ENCODE measurements at places on chromosomes 2 and 18. TPM values are rescaled to one million over a fixed set of nuclear protein-coding genes. Genes with fewer than 3 reads are reported as not detected.
A peak's percentile ranks its signal among the peaks of the same experiment; 100 is the strongest.

DNA sequence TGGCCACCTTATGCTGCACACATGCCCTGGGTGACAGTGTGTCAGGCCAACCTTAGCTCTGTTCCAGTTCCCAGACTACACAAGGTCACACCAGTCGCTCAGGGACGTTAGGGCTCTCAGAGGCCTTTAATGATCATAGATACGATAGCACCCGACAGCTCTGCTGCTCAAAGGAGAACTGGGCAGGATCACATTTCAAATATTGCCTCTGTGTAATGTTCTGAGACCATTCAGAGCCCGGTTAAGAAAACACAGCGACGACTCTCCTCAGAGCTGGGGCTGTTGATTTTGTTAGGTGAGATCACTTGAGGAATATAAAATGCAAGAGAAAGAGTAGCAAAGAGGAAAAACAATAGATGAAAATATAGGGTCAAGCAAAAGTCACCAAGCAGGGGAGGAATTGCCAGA, 166.6 kb upstream of the TANK start:
- no peak for DNase-seq

- peak; percentile 40 for DNase-seq
Observed at GRCh38 chr18:35588995-35589394, 7.5 kb downstream of the GALNT1 start.

DNA sequence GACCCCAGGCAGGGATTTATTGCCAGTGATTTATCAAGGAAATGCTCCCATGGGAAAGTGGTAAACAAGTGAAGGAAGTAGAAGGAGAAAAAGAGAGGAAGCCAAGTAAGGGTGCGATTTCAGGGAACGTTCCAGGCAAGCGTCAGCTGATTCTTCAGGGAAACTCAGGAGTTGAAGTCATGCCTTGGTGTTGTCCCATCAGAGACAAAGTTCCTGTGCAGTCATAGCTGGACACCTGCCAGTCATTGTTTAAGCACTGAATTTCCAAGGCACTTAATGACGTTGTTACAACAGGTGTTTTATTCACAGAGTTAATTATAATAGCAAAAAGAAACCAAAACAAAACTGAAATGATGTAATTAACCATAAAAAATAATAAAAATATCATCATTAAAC, 381.8 kb upstream of the CRIM1 start:
- DNase-seq: no peak

DNA sequence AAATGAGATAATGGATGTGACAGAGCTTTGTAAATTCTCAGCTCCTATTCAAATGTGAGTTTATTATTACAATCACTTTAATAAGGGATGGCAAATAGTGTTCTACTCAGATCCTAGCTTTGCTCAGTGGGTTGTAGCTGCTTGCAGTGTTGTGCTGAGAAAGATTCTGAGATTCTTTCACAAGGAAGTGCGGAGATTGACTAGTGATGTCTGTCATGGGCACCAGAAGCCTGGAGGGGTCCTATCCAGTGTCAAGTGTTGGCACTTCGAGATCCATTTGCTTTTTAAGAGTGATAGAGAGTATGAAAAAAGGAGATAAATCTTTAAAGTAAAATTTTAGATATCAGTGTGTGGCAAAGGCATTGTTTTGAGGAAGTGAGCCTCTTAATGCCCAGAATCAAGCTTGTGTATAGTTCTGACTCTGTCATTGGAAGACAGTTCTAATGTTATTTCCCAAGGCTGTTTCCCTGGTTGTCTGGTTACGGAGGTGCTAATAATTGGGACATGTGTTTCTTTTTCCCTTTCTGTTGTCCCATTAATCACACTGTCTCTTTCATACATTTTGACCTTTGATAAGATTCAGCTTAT, 181.7 kb upstream of the SPRED2 start:
- no peak for DNase-seq

ANKRD62 gene
- total RNA-seq: not detected

- no peak for DNase-seq
Observed at GRCh38 chr18:22385718-22386117, 32.0 kb downstream of the CTAGE1 start.

GRCh38 chr18:24033641-24034412, 19.3 kb downstream of the TTC39C start:
- no peak for DNase-seq

- no peak for DNase-seq
Observed at GRCh38 chr2:148430101-148430500, 214.4 kb upstream of the EPC2 start.

- no peak for DNase-seq
Observed at GRCh38 chr2:124283096-124283495, 258.0 kb downstream of the CNTNAP5 start.

DNA sequence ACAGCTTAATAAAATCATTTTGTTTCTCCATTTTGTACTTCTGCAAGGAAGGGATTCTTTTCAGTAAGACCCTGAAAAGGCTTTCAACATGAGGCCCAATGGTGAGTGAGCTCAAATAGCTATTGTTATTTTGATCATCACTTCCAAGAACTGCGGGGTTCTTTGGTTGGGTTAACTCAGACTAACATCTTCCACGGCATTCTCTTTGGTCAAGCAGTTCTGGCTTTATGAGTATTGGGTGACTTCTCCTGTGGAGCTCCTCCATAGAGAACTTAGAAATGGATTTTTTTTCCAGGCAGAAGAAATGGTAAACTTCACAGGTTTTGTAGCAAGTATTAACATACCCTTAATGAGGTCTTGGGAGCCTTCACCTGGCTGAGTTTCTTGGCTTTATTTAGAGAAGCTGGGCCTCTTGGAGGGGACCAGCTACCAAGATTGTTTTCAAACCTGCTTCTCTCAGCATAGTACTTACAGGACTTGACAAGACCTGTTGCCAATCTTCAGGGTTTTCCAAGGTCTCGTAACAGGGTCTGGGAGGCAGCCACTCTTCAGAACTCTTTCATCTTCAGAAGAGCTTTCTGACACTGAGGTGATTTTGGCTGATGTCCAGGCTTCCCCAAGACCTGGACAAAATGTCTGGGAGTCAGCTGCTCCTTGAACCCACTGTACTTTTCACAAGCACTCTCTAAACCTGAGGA, 353.2 kb upstream of the ETAA1 start:
- no peak for DNase-seq

- DNase-seq: no peak
Observed at GRCh38 chr2:34831096-34831495, 1232.0 kb upstream of the FAM98A start.

DNA sequence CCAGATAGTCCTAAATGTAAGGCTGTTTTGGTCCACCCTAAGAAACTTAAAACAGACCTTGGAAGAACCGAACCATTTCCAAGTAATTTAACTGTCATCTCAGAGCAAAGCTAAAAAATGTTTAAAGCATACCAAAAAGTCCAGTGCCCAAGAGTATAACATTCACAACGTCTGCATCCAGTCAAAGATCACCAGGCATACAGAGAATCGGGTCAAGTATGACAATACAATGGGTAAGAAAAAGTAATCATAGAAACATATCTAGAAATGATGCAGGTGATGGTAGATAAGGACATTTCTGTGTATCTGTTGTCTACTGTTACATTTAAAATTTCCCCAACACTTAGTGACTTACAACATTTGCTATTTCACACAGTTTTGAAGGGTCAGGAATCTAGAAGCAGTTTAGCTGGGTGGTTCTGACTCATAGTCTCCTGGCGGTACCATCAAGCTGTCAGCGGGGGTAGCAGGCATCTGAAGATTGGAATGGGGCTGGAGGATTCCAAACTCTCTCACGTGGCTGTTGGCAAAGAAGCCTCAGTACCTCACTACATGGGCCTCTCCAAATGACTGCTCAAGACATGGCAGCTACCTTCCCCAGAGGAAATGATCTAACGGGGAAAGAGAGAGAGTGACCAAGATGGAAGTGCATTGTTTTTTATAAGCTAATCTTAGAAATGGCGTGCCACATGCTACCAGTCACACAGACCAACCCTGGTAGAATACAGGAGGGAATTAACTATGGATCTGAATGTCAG, 36.6 kb upstream of the DYNC2LI1 start:
- no peak for DNase-seq

- no peak for DNase-seq
Observed at GRCh38 chr2:196537311-196537710, 102.2 kb upstream of the CCDC150 start.

KIF5C gene
- 25.2 TPM for total RNA-seq

GRCh38 chr2:170307555-170308351, 129.8 kb downstream of the MYO3B start:
- DNase-seq: no peak

DNA sequence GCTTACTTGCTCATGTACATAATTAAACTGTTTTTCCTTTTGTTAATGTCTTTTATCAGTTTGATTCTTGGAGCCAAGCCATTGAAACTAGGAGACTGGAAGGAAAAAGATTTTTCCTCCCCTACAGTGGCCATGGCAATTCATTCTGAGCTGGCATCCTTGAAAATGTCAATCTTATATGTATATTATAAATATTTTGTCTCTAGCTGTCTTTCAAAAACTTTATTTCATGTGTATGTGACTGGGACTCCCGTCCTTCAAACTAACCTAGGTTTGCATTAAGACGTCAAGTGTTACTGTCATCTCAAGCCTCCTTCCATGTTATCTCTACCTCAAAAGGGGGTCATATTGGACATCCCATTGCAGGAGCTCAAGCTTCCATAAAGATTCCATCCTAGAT, 280.4 kb downstream of the HRH4 start:
- no peak for DNase-seq

Data from activated CD4-positive, alpha-beta memory T cell treated with anti-CD3 and anti-CD28 coated beads for 36 hours (primary cell).